Astrocyte (in vitro differentiated cells and primary cell): ENCODE measurements at places on chromosomes 5 and 9. TPM values are rescaled to one million over a fixed set of nuclear protein-coding genes. Genes with fewer than 3 reads are reported as not detected.

Gene ANKDD1B
- total RNA-seq = 0.41 and 0.59 TPM in 2 replicates

- H3K27ac ChIP-seq = no peak overlapping the region
- H3K4me3 ChIP-seq = no peak overlapping the region
- DNase-seq = no peak
- no peaks in the 10 kb centered on the region for H3K4me1 ChIP-seq
These were observed 190.1 kb upstream of the ITGA1 start for GRCh38 chr5:52597625-52598024.

GRCh38 chr9:135816651-135816970 lies 90.7 kb downstream of the CAMSAP1 start:
- DNase-seq = no peak
- H3K36me3 ChIP-seq = peaks cover 13% of the 10 kb centered on the region
- H3K4me1 ChIP-seq = no peaks in the 10 kb centered on the region
- H3K27ac ChIP-seq = no peak overlapping the region
- no peaks in the 10 kb centered on the region for H3K27me3 ChIP-seq

GRCh38 chr5:156560002-156560401 lies 233.0 kb downstream of the SGCD start:
- H3K27ac ChIP-seq = no peak overlapping the region
- H3K36me3 ChIP-seq = no peaks in the 10 kb centered on the region
- DNase-seq = no peak
- H3K4me1 ChIP-seq = no peaks in the 10 kb centered on the region
- H3K27me3 ChIP-seq = no peaks in the 10 kb centered on the region

DNA sequence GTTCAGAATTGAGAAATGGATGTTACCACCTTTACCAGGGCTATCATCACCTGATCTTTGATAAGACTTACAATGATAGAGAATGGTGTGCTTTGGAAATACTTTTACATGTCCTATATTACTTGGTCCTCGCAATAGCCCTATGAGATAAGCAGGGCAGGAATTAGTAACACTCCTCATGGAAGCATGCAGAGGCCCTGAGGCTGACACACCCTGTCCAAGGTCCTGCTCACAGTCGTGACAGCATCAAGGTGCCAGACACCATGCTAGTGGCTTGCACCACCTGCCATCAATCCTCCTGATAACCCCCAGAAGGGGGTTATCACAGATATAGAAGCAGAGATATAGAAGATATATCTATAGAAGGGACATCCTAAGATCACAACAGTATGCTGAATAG lies 216.8 kb upstream of the TBC1D2 start:
- no peaks in the 10 kb centered on the region for H3K36me3 ChIP-seq
- H3K4me1 ChIP-seq = no peaks in the 10 kb centered on the region
- no peak overlapping the region for H3K4me3 ChIP-seq
- no peak overlapping the region for H3K27ac ChIP-seq

DNA sequence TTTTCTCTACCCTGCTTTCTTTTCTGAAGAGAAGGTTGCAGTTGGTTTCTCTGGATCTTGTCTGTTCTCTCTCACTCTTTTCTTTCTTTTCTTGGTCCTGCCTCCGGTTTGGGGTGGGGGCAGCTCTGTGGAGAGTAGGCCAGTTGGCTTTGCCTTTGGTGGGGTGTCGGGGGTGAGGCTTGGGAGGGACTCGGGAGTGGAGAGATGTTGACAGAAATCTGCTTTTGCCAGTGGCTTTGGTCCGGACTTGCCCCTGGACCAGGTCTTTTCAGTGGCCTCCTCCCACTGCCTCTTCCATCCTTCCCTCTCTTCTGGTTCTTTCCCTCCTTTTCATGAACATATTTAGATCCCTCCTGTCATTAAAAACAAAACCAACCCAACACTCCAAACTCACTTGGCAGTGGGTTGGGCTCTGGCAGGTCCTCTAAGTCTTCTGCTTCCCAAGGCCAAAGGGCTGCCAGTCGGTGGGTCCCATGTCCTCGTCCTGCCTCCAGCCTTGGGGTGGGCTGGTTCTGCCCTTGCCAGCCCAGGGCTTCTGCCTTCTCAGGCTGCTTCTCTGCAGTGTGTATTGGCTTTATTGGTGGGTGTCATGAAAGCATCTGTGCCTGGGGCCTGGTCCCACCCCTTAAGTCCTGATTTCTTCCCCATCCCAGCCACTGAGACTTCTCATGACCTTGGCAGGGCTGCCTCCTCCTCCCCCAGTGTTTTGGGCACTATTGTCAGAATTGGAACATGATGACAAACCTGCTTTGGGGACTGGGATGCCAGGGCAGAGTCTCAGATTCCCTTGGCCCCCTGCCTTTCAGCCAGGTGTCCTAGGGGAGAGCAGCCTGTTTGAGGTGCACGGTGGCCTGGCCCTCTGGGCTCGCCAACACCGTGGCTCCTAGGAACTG lies 16.9 kb downstream of the ANKRD33B start:
- H3K4me3 ChIP-seq = no peak overlapping the region
- peaks cover 8% of the 10 kb centered on the region for H3K4me1 ChIP-seq
- no peaks in the 10 kb centered on the region for H3K36me3 ChIP-seq
